Effector CD4-positive, alpha-beta T cell (primary cell): ENCODE measurements at places on chromosomes 13 and 19.

DNA sequence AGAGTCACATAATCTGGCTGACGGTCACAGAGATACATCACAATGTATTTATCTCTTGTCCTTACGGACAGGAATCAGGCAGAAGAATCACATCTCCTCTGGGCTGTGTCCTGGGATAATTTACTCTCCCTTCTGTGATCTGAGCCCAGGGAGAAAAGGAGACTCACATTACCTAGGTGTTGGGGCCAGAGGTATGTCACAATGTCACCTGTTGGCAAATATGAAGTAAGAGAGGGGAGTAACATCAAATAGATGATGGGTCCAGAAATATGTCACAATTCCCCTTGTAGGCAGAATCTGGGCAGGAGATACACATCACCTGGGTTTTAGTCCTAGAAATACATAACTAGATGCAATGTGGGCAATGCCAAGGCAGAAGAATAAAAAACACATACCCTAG is 67.2 kb downstream of the ZNF726 start:
- no peak for DNase-seq

GRCh38 chr13:113756441-113757097 is 2.5 kb upstream of the TMEM255B start:
- DNase-seq = no peak

DNA sequence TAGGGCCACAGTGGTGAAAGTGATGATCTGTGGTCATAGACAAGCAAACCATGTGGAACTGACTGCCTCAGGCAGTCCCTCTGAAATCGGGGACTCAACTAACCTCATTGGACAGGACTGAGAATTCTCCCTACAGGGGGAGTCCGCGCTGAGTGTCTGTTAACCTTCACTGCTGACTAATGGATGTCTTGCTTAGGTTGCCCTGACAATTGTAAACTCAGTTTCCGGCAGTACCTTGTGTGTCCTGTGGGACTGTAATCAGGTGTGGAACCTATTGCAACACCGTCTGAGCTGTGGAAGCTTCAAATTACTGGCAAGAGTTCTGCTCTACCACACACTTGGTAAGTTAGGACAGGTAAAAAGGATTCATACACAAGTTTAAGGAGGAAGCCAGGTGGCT is 21.8 kb downstream of the ZNF77 start:
- DNase-seq = no peak

DNA sequence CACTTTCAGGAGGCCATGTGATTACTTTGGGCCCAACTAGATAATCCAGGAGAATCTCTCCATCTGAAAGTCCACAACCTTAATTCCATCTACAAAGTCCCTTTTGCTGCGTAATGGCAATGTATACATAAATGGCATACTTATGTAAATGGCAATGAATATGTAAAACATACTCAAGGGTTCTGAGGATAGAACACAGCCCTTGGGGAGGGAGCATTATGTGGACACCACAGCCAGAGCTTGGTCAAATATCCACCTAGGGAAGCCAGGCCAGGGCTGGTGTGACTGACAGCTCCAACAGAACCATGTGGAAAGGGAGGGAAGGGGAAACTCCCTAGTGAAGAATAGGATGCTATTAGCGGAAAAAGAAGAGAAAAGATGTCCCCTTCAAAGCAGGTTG is 496.2 kb downstream of the COG6 start:
- no peak for DNase-seq

DNA sequence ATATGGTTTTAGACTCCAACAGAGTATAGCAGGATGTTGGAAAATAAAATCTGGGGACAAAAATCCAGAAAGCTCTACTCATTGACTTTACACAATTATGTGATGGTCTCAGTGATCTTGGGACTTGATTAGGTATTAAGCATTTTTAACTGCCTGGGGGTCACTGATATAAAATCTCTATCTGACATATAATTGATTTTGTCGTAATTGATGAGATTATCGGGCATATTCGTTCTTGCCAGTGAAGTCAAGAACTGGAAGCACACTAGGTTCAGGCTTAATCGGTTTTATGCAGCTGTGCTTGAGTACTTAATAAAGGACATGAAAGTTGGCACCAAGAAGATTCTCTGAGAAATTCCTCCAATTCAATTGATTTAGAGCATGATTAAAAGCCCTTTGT is 390.7 kb downstream of the DCT start:
- no peak for DNase-seq

DNA sequence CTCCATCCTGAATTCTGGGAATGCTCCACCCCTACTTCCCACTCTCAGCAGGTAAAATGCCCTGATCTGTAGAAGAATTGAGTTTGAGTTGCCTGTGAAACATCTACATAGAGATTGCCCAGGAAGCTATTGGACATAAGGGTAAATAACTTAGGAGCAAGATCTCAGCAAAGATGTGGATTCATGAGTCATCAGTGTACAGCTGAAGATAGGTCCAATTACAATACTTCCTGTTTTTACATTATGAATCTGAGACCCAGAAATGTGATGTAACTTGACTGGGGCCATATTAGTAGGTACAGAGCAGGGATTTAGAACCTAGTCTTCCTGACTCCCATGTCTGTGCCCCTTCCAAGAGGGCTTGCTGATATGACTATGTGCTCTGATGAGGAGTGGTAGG is 79.4 kb upstream of the FNDC3A start:
- DNase-seq = no peak

GRCh38 chr19:1098177-1099051 is 3.2 kb upstream of the POLR2E start:
- DNase-seq = no peak

DNA sequence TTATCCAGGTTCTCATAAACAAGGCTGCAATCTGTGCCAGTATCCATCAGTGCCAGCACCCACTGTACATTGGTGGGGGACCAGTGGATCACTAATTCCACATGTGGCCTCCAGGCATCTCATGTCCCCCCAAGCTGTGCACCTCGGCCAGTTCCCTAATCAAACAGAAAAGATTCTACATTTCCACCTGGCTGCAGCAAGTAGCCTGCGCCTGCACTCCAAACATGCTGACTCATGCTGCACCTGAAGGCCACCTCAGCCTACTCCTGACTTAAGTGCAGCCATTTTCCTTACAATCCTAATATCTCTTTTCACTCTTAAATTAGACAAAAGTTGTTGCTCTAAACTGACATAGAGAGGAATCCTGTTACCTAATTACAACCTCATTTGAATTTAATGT is 729.4 kb upstream of the MIR17HG start:
- DNase-seq = no peak

GRCh38 chr13:28606466-28606865 is 52.5 kb upstream of the POMP start:
- DNase-seq = no peak

DNA sequence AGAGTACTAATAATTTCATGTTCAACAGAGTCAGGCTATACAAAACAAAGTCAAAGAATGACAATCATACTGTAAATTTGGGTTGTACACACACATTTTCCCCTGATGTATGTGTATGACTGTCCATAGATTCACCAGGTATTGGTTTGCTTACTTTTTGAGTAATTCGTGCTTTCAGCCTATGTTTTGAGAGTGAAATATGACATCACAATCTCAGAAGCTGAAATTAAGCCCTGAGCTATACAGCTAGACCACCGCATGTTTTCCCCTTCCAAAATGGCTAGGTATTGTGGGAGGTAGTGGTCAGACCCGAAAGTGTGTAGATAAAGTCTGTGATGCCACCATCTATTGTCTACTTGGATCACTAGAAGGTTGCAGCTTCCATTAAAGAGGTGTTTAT is 102.8 kb downstream of the KATNAL1 start:
- no peak for DNase-seq

DNA sequence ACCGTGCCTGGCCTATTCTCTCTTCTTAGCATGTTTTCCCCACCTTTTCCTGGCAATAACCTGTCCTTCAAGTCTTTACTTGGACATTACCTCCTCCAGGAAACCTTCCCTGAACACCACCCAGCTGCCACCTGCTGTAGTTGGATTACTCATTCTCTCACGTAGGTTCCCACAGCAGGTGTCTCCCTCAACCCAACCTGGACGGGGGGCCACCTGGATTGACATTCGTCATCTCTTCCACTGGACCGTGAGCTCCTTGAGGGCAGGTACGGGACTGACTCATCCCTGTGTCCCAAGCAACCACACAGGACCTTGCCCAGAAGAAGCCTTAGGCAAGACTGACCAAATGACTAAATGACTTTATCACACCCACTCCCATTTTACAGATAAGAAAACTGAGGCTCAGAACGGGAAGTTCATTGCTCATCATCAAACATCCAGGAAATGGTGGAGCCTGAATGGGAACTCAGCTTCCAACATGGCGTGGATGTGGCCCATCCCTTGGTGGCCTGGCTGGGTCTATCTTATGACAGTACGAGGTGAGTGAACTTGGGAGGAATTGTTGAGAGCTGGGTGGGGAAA is 3.5 kb upstream of the KLK6 start:
- DNase-seq = no peak

DNA sequence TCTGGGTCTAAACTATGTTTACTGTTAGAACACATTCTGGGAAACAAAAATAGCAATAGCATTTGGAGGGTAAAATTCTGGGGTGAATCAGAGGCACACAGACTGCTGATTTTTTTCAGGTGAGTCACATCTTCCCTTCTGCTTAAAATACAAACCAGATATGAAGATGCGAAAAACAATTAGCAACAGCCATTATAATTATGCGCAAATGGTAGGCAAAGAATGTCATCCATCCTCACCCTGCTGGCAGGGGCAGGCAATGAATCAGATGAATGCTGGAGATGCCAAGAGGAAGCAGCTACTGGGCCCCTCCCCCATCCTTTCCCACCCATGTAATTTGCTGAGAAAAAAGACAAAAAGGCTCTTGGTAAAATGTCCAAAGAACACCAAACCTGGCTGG is 282.9 kb downstream of the KLF5 start:
- DNase-seq = no peak
